ENCODE measurements at places on chromosomes 2 and 18.

DNA sequence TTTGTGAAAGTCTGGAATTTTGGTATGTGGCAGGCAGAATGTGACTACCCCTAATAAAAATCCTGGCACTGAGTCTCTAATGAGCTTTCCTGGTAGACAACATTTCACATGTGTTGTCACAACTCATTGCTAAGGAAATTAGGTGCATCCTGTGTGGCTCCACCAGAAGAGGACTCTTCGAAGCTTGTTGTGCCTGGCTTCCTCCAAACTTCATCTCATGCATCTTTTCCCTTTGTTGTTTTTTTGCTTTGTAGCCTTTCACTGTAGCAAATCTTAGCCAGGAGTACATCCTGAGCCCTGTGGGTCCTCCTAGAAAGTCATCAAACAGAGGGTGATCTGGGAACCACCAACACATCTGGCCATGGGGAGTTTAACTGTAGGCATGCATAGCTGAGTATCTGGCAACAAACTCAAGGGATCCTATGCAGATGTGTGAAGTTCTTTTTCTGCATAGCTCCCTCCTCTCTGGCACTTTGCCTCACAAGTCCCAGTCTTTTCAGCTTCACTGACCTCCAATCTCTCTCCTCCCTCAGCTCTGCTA is 42.1 kb upstream of the SERTAD2 start:
- no peak for DNase-seq

- peak; percentile 51 for DNase-seq
Measured at GRCh38 chr2:167509586-167509985, 621.3 kb downstream of the XIRP2 start.

DNA sequence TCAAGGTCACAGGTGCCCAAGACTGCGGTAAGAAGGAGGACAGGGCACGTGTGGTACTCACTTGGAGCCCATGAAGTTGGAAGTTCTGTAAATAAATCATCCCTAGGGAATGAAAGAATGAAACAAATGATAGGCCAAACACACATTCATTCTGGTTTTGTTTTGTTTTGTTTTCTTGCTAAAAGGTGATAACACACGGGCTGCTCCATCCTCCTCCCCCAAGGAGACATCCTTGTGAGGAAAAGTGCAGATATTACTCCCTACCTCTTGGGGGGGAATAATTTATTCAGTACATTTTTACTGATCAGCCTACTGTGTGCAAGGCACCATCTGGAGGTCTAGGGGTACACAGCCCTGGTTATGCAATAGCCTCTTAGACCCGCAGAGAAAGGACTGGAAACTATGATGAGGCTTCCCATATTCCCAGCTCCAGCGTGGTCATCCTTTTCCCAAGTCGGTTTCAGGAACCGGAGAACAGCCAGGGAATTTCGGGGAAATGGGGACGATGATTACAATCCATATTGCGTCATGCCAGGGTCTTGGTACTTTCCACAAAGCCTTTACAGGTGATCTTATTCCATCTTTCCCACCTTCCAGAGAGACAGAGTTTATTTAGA is 6.3 kb downstream of the RAX start:
- no peak for DNase-seq

- DNase-seq = no peak
Measured at GRCh38 chr18:47512726-47513435, 261.4 kb upstream of the SKOR2 start.

GRCh38 chr2:167844714-167845530 is 402.5 kb downstream of the STK39 start:
- peak; percentile 75 for DNase-seq

DNA sequence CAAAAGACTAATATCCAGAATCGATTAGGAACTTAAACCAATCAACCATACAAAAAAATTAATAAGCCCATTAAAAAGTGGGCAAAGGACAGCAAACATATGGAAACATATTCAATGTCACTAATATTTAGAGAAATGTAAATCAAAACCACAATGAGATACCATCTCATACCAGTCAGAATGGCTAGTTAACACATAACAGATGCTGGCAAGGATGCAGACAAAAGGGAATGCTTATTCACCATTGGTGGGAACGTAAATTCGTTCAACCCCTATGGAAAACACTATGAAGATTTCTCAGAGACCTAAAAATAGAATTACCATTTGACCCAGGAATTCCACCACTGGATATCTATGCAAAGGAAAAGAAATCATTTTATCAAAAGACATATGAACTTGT is 468.2 kb upstream of the ST6GAL2 start:
- no peak for DNase-seq

DNA sequence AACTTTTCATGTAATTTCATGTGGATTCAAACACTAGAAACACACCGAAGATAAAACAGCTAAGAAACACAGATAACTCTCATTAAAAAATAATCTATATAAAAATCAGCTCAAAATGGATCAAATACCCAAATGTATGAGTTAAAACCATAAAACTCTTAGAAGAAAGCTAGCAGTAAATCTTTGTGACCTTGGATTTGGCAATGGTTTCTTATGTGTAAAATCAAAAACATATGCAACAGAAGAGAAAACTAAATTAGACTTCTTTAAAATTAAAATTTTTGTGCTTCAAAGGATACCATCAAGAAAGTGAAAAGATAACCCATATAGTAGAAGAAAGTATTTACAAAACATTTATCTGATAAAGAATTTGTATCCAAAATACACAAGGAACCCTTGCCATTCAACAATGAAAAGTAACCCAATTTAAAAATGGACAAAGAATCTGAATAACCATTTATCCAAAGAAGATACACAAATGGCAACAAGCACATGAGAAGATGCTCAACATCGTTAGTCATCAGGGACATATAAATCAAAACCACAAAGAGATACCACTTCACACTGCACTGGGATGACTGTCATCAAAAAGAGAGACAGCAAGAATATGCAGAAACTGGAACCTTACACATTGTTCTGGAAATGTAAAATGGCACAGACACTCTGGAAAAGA is 27.5 kb downstream of the GAREM1 start:
- DNase-seq = no peak

- DNase-seq = no peak
Measured at GRCh38 chr2:20250436-20250835, 25.5 kb upstream of the SDC1 start.

DNA sequence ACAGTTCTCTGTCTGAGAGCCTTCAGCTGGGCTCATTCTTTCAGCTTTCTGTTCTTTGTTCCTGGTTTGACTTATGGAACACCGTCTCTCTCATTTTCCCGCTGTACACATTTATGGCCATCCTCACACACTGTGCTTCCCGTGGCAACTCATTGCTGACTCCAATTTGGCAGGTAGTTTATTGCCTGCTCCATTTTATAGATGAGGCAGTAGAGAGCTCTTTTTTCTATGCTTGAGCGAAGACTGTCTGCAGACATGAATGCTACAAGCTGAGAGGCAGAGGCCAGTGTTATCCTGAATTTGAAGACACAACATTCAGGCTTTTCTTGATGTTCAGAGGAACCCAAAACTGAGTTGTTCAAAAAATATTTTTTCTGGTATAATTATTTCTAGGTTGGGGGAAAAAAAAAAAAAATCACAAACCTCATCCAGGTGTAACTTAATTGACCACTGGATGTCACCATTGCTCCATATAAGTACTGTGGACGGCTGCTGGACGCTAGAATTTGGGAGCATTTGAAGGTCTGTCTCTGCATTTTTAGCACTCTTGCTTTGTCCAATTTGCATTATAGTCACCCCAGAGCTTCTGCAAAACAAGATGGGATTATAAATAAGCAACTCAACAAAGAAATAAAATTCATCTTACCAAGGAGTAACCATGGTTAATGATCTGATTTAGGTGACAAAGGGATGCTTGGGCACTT is 83.5 kb downstream of the HRH4 start:
- no peak for DNase-seq

- DNase-seq = no peak
Measured at GRCh38 chr2:20672201-20672951, 5.4 kb downstream of the GDF7 start.

GRCh38 chr18:46152436-46152807 is 48.2 kb downstream of the HAUS1 start:
- no peak for DNase-seq

GRCh38 chr2:101064868-101065549 is 62.9 kb downstream of the RPL31 start:
- DNase-seq = no peak

- no peak for DNase-seq
Measured at GRCh38 chr2:29273004-29273684, 157.9 kb downstream of the CLIP4 start.

GRCh38 chr2:176582176-176582575 is 312.9 kb downstream of the MTX2 start:
- no peak for DNase-seq

GRCh38 chr18:48711651-48712486 is 173.0 kb downstream of the CTIF start:
- DNase-seq = no peak

DNA sequence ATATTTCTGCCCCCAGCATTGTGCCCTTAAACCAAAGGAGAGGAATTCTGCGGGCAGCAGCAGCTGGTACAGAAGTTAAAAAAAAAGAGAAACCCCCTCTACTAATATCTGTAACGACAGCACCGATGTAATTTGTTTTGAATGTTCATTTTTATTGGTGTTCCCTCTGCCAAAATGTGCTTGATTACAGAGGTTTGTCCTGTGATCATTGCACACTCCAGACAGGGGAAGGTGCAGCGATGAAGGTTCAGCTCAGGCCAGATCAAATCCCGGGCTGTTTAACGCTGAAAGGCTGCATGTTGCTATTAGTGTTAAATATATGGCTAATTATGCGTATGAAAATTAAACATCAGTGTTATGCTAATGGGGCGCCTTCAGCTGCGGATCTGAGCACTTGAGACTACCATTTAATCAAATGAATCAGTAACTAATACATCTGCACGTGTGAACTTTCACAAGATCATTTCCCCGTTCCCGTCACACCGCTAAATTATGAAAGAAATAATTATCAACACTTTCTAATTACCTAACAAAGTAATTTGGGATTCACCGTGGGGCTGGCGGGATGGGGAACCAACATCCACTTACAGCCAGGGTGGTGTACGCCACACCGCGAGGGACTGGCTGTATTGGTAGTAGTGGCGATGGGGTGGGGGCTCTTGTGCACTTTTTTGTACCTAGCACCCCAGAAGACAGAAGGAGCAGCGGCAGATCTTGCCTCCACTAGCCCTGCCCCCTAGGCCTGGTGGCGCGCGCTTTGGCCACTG is 1.5 kb upstream of the DLX1 start:
- peak; percentile 72 for DNase-seq

DNA sequence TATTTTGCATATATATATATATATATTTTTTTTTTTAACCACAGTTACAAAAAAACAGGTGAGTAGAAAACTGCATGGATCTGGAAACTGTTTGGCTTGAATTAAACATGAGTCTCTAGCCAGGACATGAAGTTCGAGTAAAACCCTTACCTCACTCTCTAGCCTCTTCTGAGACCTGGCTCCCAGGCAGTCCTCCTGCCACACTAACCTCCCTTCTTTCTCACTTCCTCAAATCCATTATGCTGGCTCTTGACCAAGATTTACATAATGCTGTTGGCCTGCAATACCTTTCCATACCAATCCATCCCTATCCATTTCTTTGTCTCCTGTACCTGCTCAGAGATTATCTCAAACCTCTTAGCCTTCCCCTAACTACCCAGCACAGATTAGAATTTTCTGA is 34.0 kb downstream of the PIGN start:
- no peak for DNase-seq

DNA sequence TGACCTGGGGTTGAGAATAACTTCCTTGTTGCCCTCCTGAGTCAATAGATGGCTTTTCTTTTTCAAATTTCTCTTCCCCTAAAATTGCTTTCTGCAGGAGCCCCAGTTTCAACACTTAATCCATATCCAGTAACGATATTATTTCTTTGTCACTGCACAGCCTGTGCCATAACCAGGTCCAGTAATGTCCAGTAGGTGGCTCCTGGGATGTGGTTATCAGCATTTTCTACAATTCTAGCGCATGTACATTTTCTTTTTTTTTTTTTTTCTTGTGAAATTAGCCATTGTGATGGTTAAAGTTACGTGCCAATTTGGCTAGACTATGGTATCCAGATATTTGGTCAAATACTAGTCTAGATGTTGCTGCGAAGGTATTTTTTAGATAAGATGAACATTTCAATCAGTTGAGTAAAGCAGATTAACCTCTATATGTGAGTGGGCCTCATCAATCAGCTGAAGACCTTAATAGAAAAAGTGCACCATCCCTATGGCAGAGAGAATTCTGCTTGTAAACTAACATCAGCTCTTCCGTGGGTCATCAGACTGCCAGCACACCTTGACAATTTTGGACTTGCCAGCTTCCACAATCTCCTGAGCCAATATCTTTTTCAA is 72.9 kb upstream of the SCG2 start:
- DNase-seq = no peak

- no peak for DNase-seq
Measured at GRCh38 chr2:166451468-166451867, 42.6 kb downstream of the SCN7A start.

- DNase-seq = no peak
Measured at GRCh38 chr2:9837451-9837850, 5.8 kb upstream of the TAF1B start.

- no peak for DNase-seq
Measured at GRCh38 chr2:120520929-120521912, 175.3 kb downstream of the INHBB start.

GRCh38 chr2:234235191-234235590 is 184.7 kb downstream of the SPP2 start:
- no peak for DNase-seq

- DNase-seq = no peak
Measured at GRCh38 chr2:217980591-217980990, 22.2 kb downstream of the TNS1 start.

DNA sequence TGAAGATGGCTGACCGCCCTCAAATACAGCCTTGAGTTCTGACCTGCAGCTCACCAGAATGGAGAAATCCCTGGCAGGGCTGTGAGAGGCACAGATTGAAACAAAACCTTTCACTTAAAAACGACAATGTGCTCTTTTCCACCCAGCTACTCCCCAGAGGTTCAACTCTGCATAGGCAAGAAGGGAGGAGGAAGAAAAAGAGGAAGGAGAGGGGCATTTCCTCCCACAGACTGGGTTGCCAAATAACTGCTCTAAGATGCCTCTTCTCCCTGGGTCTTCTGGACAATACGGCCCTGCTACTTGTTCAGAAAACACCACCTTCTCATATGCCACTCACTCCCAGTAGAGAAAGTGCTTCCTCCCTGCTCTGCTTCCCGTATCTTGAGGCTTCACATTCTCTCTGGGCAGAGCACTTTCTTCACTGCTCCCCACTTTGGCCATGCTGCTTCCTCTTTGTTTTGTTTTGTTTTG is 136.4 kb upstream of the SLC1A4 start:
- DNase-seq = no peak

GRCh38 chr18:79507076-79507545 is 111.4 kb downstream of the NFATC1 start:
- no peak for DNase-seq

- no peak for DNase-seq
Measured at GRCh38 chr2:203688798-203689197, 17.6 kb upstream of the CD28 start.

- DNase-seq = no peak
Measured at GRCh38 chr18:35408843-35409261, 31.7 kb upstream of the ZNF396 start.

Measured in H1 (cell line).